Activated CD4-positive, alpha-beta T cell treated with anti-CD3 and anti-CD28 coated beads, Interleukin-2, Interleukin-6, amounts not matched to agents 100 ng/mL and 50 ng/mL, durations not matched to agents 16 hours and 8 hours (primary cell): ENCODE measurements at places on chromosomes 4 and X.

DNA sequence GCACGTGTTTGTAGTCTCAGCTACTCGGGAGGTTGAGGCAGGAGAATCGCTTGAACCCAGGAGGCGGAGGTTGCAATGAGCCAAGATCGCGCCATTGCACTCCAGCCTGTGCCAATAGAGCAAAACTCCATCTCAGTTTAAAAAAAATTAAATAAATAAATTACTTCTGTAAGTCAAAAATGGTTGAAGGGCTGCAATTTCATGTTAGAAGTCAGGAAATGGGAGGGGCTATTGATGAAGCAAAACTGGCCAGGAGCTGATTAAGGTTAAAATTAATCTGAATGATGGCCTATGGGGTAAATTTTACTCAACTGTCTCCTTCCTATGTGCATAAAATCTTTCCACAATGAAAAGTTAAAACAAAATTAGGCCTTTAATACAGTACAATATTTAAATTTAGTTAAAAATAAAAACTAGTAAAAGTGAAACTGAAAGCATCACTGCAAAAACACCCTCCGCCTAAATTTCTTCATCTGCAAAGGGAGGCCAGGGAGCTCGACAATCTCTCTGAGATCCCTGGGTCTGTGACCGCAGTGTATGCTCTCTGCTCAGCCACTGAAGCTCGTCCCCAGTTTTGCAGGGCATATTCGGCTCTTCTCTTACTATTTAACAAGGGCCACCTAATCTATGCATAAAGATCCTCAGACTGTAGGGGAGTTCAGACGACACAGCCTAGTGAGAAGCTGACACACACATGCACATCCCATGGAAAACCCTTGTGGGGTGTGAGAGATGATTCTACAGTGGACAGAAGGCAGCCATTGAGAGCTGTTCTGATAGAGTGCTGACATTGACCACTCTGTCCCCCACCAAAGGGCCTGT is 57.2 kb downstream of the IRF2 start:
- DNase-seq, result peak; percentile 80

DNA sequence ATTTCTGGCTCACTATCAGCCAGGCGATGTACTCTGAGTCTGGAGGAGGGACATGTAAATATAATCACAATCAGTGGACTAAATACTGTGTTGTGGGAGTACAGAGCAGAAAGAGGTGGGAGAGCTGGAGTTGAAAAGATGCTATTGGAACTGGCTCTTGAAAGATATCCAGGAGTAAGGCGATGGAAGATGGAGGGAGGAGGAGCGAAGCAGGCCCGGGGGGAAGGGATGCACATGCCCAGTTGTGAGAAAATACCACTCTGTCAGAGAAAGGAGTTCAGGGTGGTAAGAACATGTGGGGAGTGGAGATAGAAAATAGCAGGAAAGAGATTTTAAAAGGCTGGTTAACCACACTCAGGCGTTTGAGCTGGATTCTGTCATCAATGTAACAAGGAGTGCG is 216.9 kb upstream of the ETNPPL start:
- DNase-seq, result no peak

DNA sequence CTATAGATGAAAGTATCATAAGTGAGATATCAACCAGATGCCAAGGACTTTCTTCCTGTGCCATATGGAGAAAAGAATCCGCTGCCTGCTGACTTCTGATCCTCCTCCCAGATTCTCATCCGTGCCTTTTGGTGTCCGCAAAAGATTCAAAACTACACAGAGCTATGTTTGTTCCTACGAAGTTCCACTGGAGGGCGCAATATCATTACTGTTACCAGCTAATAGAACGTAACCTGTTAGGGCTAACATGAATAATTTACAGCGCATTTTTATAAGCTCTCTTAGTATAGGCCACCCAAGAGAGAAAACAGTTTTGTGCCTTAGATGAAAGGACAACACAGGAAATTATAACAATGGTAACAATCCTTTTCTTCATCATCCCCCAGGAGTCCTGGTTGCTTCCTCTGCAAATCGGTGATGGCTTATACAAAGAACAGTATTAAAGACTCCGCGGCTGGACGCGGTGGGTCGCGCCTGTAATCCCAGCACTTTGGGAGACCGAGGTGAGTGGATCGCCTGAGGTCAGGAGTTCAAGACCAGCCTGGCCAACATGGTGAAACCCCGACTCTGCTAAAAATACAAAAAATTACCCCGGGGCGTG is 22.8 kb upstream of the CENPVL3 start:
- DNase-seq, result peak; percentile 34

- DNase-seq, result no peak
Observed at GRCh38 chr4:16160457-16160856, 65.8 kb downstream of the TAPT1 start.

DNA sequence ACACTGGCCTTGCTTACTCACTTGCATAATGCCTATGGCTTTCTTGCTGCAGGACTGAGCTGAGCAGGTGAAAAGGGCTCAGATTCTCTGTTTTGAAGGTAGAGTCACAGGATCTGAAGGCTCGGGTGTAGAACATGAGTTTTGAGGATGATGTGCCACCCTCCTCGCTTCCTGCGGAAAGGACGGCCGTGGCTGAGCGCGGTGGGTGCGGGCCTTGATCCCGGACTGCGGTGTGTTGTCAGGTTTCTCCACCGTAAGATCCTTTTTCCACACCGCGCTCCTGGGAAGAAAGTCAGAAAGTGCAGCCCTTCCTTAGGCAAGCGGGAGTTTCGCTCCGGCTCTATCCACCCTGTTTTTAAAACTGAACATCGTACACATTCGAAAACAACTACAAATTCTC is 36.2 kb downstream of the ZFP42 start:
- no peak for DNase-seq

DNA sequence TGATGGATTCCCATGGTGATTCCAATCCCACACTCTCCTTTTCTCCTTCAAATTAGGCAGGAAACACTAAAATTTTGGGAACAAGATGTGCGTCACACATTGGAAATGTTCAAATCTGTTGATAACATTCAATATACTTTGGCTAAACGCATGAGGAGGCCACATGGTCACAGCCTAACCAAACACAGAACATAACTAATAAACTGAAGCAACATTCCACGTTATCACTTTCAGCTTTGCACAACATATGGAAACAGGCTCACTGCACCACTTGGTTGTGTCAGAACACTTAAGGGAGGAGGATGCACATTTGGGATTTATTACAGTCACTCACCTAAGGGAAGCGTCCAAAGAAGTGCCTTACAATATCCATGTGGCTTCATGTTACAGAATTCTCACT is 4.7 kb downstream of the SH3RF1 start:
- DNase-seq, result no peak

- DNase-seq, result no peak
Observed at GRCh38 chr4:169649545-169650226, 29.3 kb downstream of the CLCN3 start.

- DNase-seq, result no peak
Observed at GRCh38 chr4:145954924-145955339, 16.3 kb upstream of the ZNF827 start.

DNA sequence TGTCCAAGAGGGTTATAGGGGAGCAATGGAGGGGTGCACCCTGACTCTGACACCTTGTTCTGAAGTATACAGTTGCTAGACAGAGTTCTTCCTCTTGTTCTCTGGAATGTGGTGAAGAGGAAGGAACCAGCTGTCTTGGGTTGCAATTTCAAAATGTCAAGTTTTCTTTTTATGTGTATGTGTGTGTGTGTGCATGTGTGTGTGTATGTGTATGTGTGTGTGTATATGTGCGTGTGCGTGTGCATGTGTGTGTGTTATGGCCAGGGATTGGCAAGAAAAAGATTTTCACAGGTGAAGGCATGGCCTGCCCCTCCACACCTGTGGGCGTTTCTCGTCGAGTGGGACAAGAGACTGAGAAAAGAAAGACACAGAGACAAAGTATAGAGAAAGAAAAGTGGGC is 81.6 kb upstream of the ADGRA3 start:
- no peak for DNase-seq

DNA sequence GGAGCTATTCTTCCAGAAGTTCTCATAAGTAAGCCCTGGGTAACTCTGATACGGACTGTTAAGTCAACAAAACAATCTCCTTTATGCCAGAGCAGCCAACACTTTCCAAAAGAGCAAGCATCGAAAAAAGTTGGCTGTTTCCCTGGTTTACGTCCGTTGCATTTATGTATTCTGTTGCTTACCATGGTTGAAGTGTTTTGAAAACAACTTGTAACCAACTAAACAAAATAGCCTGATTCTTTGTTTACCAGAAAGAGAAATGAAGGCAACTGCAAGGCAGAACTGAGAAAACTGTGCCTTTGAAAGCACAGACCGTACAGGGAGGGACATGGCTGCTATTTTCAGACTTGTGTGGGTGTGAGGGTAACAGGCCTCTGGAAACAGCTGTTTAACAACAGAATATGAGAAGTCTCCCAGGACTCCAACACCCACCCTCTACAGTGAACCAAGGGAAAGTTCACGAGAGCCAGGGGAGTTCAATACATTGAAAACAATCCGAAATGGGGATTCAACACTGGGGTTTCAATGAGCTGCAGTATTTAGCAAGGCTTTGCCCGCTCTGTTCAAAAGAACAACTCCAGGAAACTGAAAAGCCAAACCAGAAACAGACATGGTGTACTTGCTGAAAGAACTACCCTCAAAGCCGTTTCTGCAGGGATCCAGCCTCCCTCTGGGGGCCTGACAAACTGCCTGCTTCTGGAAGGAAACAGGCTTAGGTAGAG is 95.8 kb upstream of the EGFL6 start:
- peak; percentile 8 for DNase-seq

DNA sequence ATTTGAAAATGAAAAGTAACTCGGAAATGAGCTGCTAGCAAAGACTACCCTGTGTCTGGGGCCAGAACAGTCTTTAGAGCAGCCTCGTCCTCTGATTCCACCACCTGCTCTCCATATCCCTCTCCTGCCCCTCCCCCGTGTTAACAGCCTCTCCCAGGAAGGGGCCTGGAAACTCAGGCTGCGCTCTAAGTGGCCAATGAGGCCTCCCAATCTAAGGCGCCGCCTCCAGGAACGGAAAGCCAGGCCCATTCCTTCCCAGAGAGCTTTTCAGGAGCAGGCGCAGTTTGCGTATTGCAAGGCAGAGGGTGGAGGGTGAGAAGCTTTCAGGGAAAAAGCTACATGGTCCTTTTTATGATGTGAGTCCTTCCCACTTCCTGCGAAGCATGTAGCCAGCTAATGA is 31.2 kb downstream of the RS1 start:
- DNase-seq, result no peak

DNA sequence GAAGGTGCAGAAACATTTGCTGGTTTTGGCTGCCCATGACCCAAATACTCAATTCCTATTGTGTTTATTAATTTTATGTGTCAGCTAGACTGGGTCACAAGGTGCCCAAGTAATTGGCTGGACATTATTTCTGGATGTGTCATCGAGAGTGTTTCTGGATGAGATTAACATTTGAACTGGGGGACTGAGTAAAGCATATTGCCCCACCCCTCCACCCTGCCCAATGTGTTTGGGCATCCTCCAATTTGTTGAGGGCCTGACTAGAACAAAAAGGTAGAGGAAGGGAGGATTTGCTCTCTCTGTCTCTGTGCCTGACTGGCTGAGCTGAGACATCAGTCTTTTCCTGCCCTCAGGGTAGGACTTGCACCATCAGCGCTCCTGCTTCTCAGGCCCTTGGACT is 29.7 kb upstream of the LCORL start:
- no peak for DNase-seq

DNA sequence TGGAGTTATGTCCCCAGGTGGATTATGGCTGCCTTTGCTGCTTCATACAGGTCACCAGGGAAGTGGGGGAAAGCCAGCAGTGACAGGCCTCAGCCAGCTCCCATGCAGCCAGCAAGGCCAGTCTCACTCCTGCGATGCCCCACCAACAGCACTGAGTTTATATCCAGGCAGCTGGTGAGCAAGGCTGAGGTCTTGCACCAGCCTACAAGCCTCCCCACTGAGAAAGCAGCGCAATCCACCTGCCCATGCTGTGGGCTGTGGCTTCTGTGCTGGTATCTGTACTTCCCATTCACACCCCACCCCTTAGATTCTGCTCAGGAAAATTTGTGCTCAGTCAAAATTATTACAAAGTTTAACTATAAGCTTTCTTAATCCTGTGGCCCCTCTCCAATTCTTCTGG is 153.5 kb downstream of the HHIP start:
- no peak for DNase-seq

- DNase-seq, result peak; percentile 42
Observed at GRCh38 chr4:18025288-18025687, 3.7 kb upstream of the LCORL start.

DNA sequence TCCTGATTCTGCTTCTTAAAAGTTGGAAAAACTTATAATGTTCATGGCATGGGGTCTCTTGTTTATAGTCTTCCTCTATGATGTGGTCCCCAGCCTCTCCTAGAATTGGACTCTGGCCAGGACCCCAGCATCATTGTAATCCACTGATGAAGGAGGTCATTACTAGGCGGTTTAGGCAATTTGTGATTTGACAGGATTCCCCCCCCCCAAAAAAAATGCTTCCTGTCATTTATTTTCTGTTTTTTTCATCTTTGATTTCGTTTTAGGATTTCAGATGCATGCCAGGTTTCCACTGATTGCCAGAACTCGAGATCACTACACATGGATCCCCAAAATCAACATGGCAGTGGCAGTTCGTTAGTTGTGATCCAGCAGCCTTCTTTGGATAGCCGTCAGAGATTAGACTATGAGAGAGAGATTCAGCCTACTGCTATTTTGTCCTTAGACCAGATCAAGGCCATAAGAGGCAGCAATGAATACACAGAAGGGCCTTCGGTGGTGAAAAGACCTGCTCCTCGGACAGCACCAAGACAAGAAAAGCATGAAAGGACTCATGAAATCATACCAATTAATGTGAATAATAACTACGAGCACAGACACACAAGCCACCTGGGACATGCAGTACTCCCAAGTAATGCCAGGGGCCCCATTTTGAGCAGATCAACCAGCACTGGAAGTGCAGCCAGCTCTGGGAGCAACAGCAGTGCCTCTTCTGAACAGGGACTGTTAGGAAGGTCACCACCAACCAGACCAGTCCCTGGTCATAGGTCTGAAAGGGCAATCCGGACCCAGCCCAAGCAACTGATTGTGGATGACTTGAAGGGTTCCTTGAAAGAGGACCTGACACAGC is 4.9 kb downstream of the SPRY1 start:
- DNase-seq, result no peak

- no peak for DNase-seq
Observed at GRCh38 chr4:31192341-31192740, 472.2 kb downstream of the PCDH7 start.

- DNase-seq, result no peak
Observed at GRCh38 chr4:82610041-82610440, 48.3 kb upstream of the TMEM150C start.

DNA sequence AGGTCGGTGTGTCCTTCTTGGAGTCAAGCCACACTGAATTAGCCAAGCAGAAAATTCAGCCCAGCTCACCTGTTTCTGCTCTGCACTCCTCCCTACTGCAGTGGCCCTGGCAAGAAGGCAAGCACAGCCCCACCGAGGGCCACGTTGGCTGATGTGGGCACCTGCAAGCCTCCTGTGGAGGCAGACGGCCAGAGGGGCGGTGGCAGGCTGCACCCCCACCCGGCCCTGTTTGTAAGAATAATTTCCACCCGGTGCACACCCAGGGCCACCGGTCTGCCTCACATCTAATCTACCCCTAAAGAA is 18.8 kb downstream of the PPP2R2C start:
- no peak for DNase-seq
